NCI-H2081 treated with DMSO at 0.1 percent for 48 hours (cell line): ENCODE measurements at places on chromosomes 13 and 19.

GRCh38 chr13:98893371-98893770, 84.5 kb downstream of the DOCK9 start:
- no peak for DNase-seq

GRCh38 chr19:53868091-53868891, 608 bp downstream of the MYADM start:
- DNase-seq = no peak

DNA sequence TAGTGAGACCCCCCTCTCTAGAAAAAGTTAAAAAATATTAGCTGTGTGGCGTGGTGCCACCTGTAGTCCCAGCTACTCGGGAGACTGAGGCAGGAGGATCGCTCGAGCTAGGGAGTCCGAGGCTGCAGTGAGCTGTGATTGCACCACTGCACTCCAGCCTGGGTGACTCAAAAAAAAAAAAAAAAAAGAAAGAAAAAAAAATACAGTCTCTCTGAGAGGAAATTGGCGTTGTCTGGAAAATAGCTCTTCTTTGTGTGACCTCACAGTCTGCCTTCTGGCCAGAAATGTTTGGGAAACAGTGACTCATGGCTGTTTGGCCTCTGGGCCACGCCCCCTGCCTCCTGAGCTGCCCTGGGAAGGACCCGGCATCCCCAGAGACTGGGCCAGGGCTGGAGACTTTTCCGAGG, 10.7 kb downstream of the MARCHF2 start:
- no peak for DNase-seq

DNA sequence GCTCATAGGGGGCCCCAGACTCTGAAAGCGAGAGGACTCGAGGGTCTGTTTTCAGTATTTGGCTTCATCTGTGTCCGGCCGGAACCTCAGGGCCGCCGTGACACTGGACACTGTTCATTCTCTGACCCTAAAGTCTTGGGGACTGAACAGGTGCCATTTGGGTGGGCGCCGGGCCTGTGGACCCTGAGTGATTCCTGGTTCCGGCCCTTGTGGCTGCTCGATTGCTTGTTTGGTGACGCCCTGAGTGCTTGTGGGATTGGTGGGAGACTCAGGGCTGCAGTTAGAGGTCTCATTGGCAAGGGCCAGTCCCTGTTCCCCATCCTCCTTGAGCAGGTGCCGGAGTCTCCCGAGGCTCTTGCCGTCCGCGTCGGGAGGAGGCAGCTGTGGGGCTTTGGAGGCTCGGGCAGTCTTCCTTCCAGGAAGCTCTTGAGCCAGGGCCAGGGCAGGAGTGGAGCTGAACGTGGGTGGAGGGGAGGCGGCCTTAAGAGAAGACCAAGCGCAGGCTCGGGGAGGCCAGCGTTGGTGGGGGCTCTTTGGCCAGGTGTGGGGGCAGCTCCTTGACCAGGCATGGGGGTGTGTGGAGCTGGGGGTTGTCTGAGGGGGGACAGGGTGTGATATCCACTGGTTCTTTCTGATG, 4.7 kb downstream of the PTBP1 start:
- no peak for DNase-seq

GRCh38 chr13:113105032-113105920, at the start of gene F7:
Gene F7, plus strand, starts transcription at chr13:113105791. Its CDS starts 51 bp downstream, at chr13:113105842.
- no peak for DNase-seq

DNA sequence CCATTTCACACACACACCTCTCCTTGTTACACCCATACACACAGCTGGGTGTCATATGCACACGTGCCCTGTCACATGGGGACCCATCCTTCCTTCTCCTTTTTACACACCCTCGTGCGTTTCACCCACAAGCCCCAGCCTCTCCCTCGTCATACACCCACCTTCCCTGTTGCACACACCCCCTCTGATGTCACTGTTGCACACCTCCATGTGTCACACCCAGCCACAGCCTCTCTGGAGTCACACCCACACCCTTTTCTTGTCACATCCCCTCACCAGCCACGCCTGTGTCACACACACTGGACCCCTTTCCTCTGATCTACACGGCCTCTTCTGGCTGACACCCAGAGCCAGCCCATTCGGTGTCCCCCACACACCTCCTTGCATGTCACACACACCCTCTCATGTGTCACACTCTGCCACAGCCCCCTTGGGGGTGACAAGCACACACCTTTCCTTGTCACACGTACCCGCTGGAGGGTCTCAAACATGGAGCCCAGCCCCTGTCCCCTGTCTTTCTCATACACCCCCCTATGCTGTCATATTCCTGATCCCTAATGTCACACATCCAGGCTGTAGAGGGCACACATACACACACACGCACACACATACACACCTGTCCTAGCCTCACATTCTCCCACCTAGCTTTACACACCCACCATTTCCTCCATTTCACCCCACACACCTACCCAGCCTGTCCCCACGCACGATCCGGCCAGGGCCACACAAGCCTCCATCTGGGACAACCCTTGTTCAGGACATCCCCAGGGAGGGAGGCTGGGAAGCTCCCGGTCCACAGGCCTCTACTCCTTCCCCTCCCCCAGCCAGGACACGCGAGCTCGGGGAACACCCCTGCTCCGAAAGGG, 1.4 kb downstream of the NOVA2 start:
- no peak for DNase-seq

GRCh38 chr19:2231621-2232221, 4.4 kb downstream of the PLEKHJ1 start:
- DNase-seq = no peak

DNA sequence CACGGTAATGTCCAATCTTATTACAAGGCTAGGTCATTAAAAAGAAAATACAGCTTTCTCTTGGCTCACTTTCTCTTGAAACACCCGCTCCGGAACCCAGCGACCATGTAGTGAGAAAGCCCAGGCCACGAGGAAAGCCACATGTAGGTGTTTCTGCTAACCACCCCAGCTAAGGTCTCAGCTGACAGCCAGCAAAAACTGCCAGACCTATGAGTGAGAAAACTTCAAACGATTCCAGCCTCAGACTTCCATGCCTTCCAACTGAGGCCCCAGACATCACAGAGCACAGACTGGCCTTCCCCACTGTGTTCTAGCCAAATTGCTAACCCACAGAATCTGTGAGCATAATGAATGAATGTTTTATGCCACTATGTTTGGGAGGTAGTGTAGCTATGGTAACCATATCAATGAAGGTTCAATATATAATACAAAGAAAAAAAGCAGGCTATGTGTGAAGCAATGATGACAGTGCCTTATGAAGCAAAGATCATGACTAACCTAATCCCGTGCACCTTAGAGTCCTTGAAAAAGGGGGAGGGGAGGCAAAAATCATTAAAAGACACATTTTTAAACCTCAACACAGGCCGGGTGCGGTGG, 11.9 kb upstream of the TPTE2 start:
- DNase-seq = no peak

GRCh38 chr19:49849433-49850220, 1.3 kb upstream of the PTOV1 start:
- DNase-seq = no peak

GRCh38 chr13:58660826-58661225, 1029.3 kb downstream of the PCDH17 start:
- no peak for DNase-seq
